ENCODE measurements at places on chromosomes 11 and 22.

DNA sequence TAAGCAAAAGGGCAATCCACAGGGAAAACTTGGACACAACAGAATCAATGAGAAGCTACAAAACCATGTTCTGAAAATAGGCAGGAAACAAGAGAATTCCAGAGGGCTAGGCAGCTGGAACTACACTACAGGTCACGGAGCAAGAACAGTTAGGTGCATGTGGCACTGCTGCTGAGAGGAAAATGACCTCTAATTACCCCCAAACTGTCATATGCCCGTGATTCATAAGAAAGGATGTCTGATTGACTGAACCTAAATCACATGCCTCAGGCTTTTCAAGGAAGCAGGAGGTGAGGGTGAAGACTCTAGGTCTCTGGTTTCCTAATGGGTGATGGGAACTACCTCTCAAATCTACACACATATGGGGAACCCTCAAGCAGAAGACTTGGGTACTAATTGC lies 17.9 kb upstream of the RRAS2 start:
- no peak for DNase-seq

- no peak for DNase-seq
These were observed 41.7 kb upstream of the SC5D start for GRCh38 chr11:121250843-121251242.

GRCh38 chr11:22792497-22792896 lies 37.1 kb downstream of the SVIP start:
- DNase-seq: peak; percentile 90

- peak; percentile 69 for DNase-seq
These were observed 12.0 kb downstream of the TNNT3 start for GRCh38 chr11:1931341-1932104.

GRCh38 chr11:123301696-123302400 lies 106.8 kb upstream of the CLMP start:
- DNase-seq: peak; percentile 48

DNA sequence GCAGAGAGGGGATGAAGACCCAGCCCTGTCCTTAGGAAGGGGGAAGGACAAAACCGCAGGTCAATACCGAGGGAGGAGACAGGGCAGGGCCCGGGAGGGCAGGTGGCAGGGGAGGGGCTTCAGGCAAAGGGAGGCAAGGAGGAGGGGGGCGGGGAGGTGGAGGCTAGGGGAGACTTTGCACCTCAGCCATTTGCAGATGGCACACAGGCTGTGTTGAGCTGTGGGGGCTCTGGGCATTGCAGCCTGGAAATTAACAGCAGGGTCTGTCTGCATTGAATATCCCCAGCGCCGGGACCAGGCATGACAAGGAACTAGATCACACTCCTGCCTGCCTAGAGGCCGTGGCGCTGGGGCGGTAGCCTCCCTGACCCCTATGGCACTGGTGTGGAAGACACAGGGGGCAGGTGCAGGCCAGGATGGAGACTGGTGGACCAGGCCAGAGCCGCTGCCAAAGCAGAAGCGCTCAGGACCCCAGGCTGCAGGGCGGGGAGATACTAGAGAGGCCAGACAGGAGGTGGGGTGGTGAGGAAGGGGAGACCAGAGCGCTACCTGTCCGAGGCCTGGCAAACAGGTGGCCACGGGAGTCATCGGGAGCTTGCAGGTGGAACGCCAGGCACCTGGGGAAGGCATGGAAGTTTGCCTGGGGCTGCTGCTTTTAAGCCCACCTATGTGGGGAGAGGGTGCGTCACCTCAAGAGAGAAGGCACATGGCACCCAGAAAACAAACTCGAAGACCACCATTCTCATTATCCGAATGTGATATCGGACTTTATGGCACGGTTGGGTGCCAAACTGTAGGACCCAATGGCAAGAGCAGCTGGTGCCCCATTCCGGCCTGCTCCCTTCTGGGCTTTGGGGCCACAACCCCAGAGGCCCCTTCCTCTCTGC lies 11.5 kb downstream of the CBX6 start:
- no peak for DNase-seq

DNA sequence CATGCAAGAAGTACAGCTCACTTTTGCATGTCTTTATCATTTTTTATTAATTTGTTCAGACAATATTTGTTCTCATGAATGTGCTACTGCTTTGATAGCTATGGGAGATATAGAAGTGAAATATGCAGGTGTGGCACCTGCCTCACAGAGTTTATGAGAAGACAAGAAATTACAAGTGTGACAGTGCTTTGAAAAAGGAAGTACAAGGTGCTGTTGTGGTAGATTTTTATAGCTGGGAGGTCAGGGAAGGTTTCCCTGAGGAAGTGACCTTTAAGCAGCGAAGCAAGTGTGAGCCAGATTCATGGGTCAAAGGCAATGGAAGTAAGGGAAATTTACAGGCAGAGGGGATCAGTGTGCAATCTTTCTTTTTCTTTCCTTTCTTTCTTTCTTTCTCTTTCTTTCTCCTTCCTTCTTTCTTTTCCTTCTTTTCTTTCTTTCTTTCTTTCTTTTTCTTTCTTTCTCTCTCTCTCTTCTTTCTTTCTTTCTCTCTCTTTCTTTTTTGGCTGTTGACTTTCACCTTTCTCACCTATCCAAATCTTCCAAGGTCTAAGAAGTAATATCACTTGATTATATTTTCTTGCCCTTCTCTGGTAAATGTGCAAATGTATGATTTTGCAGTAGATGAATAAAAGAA lies 6.4 kb upstream of the BMAL1 start:
- DNase-seq: no peak

DNA sequence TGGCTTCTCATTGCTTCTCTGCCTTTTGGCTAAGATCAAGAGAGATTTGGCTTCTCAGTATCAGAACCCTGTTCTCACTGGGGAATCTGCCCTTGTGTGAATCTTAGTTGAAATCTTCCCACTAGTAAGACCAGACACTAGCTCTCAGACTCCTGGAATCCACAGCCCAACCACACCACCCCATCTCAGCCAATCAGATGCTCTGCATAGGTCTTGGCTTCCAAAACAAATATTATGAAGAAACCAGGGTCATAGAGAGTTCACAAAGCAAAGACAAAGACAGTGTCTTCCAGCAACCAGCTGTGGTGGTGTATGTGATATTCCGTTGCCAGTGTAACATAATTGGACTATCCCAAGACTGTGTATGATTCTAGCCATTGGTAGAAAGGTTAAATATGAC lies 5.4 kb downstream of the OR8B12 start:
- DNase-seq: peak; percentile 51

GRCh38 chr11:107606141-107606540 lies 15.2 kb downstream of the ELMOD1 start:
- no peak for DNase-seq

DNA sequence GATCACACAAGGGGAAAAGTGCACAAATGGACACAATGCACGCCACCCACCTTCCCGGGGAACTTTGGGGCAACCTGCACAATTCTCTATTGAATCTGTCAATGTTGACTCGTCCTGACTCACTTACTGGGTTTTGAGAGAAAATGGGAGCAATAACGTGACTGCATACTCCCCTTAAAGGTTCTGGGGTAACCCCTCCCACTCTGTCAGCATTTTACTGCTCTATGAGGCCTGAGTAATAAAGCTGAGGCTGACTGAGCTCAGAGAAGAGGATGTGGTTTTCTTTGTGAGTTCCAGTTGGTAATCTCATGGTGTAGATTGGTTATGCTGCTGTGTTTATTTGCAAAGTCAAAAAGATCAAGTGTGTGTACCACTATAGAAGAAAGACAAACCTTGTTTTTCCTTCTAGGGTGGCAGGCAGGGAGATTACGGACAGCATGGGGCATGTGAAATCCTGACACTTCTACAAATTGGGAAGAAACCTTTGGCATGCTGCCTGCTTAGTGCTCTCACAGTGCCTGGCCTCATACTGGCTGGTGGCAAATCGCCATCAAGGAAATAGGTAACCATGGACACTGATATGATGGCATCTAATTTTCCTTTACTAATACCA lies 16.1 kb upstream of the APOA1 start:
- peak; percentile 89 for DNase-seq

- no peak for DNase-seq
These were observed 411.4 kb upstream of the CCDC90B start for GRCh38 chr11:83697518-83697917.

- no peak for DNase-seq
These were observed 372.9 kb downstream of the BRD1 start for GRCh38 chr22:49454726-49455125.

DNA sequence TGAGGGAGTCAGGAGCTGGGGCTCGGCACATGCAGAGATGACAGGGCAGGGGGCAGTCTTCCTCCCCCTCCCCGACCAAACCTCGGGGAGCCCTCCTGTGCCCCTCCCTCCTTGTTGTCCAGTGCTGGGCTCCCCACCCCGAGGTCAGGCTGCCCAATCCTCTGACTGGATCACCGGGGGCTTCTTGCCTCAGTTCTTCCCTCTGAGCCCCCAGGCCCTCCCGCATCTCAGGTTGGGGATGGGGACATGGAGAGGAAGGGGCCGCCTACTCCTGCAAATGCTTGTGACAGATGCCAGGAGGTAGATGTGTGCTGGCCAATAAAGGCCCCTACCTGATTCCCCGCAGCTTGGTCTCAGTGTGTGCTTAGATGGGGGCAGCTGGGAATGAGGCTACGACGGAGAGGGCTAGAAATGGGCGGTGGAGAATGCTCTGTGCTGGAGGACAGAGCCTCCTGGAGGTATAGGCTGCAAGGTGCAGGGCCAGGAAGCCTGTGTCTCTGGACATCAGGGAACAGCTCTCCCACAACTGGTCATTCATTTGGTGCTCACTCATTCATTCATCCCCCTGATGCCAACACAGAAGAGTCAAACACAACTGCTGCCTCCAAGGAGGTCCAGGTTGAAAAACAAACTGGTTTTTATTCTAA lies 8.4 kb downstream of the RHBDD3 start:
- no peak for DNase-seq

GRCh38 chr11:73059915-73060314 lies 82.2 kb downstream of the FCHSD2 start:
- no peak for DNase-seq

- peak; percentile 38 for DNase-seq
These were observed 485.1 kb downstream of the OPCML start for GRCh38 chr11:133047036-133047770.

DNA sequence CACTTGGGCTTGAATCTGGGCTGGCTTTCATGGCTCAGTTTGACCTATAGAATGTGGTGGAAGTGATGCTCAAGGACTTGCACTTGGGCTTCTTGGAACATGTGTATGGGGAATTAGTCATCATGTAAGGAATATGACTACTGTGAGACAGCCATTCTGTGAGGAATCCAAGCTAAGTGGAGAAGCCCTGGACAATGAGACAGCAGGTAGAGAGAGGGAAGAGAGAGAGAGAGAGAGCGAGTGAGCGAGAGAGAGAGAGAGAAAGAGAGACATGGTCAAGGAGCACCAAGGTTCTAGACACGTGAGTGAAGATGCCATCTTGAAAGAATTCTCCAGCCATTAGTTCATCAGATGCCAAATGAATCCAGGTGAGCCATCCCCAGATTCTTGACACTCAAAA lies 261.6 kb upstream of the SORL1-AS1 start:
- DNase-seq: peak; percentile 29

DNA sequence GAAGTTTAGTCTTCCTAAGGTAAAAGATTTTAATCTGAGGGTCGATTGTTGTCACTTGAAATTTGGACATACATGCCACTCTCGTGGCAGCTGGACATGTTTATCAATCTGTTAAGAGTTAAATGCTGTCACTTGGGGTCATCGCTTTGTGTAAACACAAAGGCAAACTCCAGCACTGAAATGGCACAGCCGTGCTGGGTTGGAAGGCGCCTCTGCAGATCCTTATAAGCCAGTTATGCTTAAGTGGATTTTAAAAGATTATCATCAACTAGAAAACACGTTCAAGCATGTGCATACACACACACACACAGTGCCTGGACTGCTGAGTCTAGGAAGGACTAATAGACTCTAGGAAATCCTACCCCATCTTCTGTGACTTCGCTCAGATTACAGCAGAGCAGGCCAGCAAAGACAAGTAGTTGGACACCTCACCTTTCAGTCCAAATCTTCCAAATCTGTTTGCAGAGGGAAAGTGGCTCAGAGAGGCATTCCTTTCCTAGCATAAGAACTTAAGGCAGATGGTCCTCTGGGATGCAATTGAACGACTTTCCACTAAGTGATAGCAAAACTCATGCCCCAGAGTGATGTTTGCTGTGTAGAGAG lies 83.7 kb downstream of the CACNG2 start:
- DNase-seq: no peak

GRCh38 chr11:100766764-100767163 lies 79.7 kb downstream of the ARHGAP42 start:
- no peak for DNase-seq

GRCh38 chr22:47299211-47299862 lies 536.9 kb downstream of the TBC1D22A start:
- DNase-seq: no peak

- no peak for DNase-seq
These were observed 4.5 kb downstream of the SYVN1 start for GRCh38 chr11:65129649-65130441.

GRCh38 chr22:37460684-37461083 lies 25.5 kb downstream of the MFNG start:
- no peak for DNase-seq

DNA sequence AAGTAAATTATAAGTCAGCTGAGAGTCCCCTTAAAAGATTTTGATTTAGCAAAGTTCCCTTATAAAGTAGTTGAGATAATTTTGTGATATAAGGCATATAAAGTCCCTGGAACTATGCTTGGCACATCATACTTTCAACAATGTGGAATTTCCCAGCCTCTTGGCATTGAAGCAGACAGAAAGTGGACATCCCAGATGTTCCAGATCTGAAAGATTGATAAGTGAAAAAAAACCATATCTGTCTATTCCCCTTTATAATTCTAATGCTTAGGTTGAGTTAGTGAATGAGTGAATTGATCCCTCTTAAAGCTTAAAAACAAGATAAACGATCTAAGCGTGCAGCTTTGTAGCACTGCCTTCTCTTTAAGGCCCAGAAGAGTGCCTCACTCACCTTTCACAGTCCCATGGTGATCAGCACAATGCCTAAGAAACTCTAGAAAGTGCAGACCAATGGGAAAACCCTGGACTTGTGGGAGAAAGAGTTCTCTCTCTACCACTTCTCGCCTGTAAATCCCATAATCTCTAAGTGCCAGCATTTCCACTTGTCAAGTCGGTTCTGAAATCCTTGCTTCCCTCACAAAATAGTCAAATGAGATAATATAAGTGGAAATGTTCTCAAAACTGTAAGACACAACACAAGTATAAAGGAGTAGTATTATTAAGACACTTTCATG lies 17.8 kb downstream of the FIBIN start:
- no peak for DNase-seq

- DNase-seq: no peak
These were observed 59.9 kb upstream of the RCN1 start for GRCh38 chr11:32030875-32031503.

Data from fibroblast of skin of back (primary cell).